ACHN (cell line): ENCODE measurements at places on chromosomes 3 and 15.

GRCh38 chr15:93288728-93289294 lies 199.8 kb upstream of the RGMA start:
- no peak for DNase-seq

- DNase-seq: no peak
Measured at GRCh38 chr3:189137416-189137815, 34.4 kb upstream of the TPRG1 start.

GRCh38 chr15:69209661-69210060 lies 49.2 kb downstream of the GLCE start:
- DNase-seq: no peak

- DNase-seq: no peak
Measured at GRCh38 chr15:91068436-91068835, 31.6 kb upstream of the SV2B start.

DNA sequence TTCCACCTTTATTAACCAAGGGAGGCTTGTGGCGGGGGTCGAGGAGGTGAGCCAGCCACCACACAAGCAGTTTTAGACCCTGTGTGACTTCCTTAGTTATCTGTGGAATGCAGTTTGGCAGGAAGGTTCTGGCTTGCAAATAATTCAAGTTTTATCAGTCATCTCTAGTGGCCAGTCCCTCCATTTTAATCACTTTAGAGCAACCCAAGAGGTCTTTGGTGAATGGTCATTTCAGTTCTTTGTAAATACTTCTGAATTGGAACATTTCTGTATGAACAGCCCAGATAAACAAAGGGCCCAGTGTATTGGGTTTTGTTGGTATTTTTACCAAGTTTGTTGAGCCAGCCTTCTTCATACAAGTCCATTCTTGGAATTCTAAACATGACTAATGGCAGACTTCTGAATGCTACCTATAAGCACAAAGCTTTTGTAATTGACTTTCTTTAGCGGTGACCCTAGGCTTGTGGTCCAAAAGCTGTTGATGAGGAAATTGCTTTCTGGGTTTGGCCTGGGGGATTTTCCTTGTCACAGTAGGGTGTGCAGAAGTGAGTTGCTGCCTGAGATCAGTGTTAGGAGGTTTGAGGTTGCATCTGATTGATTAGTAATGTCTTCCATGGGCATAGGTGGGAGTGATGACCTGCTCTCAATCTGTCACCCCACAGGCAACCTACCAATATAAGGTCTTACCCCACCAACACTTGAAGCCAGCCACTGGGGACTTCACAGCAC lies 193.3 kb upstream of the TOPAZ1 start:
- DNase-seq: peak; percentile 4

GRCh38 chr3:149466192-149466591 lies 8.3 kb upstream of the TM4SF4 start:
- peak; percentile 48 for DNase-seq

DNA sequence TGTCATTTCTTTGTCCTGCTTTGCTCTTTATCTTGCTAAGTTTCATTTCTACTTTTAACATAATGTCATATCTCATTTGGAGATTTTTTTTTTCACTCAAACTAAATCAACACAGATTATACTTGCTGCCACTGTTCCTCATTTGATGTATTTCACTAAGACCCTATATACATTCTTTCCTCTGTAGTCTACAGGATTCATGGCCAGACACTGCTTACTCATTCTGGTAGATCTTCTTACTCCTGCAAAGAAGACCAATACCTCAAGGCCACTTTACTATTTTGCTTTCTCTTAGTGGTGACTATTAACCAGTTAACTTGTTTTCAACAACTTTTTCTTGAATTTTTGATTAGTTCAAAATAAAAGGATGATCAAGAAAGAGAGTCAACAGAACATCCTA lies 26.6 kb downstream of the SLC24A5 start:
- DNase-seq: no peak

GRCh38 chr15:25732191-25732590 lies 130.9 kb downstream of the ATP10A start:
- no peak for DNase-seq

- no peak for DNase-seq
Measured at GRCh38 chr15:100766243-100767000, 113.2 kb upstream of the ALDH1A3 start.

DNA sequence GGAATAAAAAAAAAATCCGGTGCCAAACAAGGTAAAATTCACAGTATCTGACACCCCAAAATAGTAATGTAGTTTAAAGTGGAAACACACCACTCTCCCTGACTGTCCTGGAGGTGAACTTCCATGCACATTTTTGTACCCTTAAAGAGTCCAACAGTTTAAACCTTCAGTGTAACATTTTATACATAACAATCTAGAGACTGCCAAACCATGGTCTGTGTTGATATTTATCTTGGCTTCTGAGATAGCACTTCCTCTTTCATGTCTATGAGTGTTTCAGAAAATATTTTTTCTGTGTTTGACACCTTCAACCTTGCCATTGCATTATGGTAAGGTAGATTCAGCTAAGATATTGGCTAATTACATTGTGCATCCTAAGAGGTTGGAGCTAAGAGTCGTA lies 13.9 kb downstream of the TMEM45A start:
- no peak for DNase-seq

- no peak for DNase-seq
Measured at GRCh38 chr3:64975147-64975546, 287.3 kb upstream of the ADAMTS9 start.

GRCh38 chr15:44157679-44158078 lies 37.4 kb downstream of the FRMD5 start:
- peak; percentile 95 for DNase-seq

DNA sequence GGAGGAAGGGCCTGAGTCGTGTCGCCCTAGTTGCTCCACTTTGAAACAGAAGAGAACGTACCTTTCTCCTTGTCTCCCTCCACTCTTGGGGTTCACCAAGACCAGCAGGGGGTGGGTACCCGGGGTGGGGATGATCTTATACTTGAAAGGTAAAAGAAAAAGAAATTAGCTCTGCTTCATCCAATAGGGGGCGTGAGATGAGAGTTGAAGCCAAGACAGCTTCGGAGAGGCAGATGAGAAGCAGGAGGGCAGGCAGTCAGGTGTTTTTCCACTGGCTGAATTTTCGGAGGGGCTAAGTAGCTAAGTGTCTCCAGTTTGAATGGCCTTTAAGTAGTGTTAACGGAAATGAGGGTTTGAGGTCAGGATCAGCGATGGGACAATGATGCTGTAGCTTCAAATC lies 100.4 kb downstream of the DGKG start:
- DNase-seq: peak; percentile 4

DNA sequence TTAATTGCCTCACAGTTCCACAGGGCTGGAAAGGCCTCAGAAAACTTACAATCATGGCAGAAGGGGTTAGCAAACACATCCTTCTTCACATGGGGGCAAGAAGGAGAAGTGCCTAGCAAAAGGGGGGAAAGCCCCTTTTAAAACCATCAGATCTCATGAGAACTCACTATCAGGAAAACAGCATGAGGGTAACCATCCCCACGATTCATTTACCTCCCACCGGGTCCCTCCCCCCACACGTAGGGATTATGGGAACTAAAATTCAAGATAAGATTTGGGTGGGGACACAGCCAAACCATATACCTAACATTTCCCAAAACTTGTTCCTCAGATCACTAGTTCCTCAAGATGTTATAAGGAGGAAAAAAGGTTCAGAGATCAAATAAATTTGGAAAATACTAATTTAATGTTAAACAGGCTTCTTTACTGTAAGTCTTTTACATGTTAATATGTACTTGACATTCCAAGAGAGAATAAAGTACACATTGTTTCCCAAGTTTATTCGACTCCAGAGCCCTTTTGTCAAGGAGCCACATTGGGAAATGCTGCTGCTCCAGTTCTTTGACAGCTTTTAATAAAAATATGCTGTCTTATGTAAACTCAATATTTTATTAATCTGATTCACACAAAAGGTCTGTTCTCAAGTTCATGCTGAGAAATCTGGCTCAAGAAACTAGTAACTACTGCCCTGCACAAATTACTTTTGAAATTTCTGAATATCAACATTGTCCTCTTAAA lies 17.8 kb downstream of the HERC1 start:
- DNase-seq: no peak

- no peak for DNase-seq
Measured at GRCh38 chr3:141346418-141346817, 21.9 kb upstream of the ZBTB38 start.

DNA sequence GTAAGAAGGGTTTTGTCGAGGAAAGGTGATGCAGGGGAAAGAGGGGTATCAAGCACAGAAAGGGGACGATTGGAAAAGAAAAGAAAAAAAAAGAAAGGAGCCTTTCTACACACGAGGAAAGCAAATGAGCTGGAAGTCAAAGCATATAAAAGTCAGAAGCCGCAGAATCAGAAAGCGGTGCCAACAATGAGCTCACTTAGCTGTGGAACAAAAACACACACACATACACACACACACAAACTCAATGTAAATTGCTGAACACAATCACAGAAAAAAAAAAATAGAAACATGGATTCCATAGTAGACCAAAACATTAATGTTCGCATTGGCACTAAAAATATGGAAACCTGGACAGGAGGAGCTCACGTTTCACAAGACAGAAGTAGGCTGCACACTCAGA lies 63.4 kb upstream of the FEZF2 start:
- no peak for DNase-seq

GRCh38 chr15:93932164-93932776 lies 299.1 kb upstream of the MCTP2 start:
- no peak for DNase-seq

- DNase-seq: no peak
Measured at GRCh38 chr3:156160647-156161046, 40.3 kb downstream of the KCNAB1 start.

- DNase-seq: no peak
Measured at GRCh38 chr15:45821390-45821789, 186.6 kb downstream of the SQOR start.

DNA sequence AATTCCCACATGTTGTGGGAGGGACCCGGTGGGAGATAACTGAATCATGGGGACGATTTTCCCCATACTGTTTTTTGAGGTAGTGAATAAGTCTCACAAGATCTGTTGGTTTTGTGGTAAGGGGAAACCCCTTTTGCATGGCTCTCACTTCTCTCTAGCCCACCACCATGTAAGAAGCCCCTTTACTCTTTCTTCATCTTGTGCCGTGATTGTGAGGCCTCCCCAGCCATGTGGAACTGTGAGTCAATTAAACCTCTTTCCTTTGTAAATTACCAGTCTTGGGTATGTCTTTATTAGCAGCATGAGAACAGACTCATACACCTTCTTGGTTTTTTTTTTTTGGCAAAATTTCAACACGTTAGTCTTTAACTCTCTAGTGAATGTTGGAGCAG lies 18.1 kb downstream of the ARL8B start:
- no peak for DNase-seq

DNA sequence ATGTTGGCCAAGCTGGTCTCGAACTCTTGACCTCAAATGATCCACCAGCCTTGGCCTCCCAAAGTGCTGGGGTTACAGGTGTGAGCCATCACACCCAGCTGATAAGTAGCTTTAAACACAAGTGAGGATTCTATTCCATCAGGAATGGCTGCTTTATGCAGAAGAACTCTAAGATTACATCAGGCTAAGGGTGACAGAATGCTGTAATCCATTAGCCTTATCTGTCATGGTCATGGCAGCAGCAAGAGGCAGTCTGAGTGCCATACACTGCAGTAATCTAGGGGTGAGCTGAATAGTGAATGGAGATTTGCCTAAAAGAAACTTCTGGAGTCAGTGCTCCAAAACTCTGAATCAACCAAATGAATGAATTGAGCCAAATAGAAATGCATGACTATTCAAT lies 39.6 kb downstream of the LIPC start:
- DNase-seq: no peak

DNA sequence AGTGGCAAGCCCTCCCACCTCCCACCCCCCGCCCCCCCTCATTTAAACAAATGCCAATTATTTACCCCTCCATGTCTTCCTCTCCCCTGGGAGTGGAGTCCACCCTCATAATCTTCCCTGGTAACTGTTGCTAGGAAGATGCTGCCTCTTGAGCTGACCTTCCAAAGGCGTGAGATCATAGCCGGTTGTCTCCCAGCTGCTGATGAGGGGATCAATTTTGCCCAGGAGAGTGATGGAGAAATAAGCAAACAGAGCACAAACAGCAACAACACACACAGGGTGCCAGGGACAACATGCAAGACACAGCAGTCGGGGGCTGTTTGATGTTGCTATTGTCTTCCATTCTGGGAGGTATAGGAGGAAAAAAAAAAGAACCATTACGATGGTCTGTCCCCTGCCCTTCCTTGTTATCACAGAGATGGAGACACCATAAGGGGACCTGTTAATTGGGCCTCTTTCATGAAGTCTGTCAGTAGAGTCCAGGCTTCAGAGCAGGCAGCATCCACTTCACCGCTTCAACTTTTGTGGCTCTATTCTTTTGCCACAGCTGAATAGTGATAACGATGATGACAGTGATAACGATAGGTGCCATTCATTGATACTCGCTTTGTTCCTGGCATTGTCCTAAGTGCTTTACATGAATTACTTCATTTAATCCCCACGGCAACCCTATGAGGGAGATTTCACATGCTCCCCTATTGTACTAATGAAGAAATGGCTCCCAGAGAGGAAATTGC lies 76.9 kb upstream of the RGMA start:
- DNase-seq: no peak

- no peak for DNase-seq
Measured at GRCh38 chr3:32309654-32310242, 71.3 kb downstream of the CMTM8 start.
